Placental epithelial cell (primary cell): ENCODE measurements at places on chromosomes 12 and 14. TPM values are rescaled to one million over a fixed set of nuclear protein-coding genes. Genes with fewer than 3 reads are reported as not detected.

Gene NANOG
- total RNA-seq, result under 0.01 and 0.11 TPM in 2 replicates

Gene STAB2
- not detected in 2 replicates for total RNA-seq

Gene OR10P1
- not detected in 2 replicates for total RNA-seq

Gene PRKAB1
- total RNA-seq, result 17.8 and 25.9 TPM in 2 replicates

Gene TOMM20L
- total RNA-seq, result not detected in 2 replicates

Gene TAS2R20
- 2.7 and 4.1 TPM in 2 replicates for total RNA-seq

Gene PROX2
- total RNA-seq, result not detected in 2 replicates

Gene CCDC77
- total RNA-seq, result 4.3 and 4.8 TPM in 2 replicates

Gene STX2
- 21.2 and 24.0 TPM in 2 replicates for total RNA-seq

Gene SLC2A14
- total RNA-seq, result not detected in 2 replicates

Gene PYGL
- 197 and 298 TPM in 2 replicates for total RNA-seq

Gene GALNT16
- under 0.01 TPM in 2 replicates for total RNA-seq

Gene KRT6A
- total RNA-seq, result 2,135 and 6,405 TPM in 2 replicates

Gene KLRC1
- 0.39 TPM in 1 of 2 replicates, not detected in the other for total RNA-seq

Gene IFNG-AS1
- not detected in 2 replicates for total RNA-seq

Gene ABCC9
- under 0.01 and 0.11 TPM in 2 replicates for total RNA-seq

Gene SYCP3
- under 0.01 TPM in 1 of 2 replicates, not detected in the other for total RNA-seq

Gene PRICKLE1
- 3.5 and 12.6 TPM in 2 replicates for total RNA-seq

Gene NT5DC3
- 5.5 and 6.0 TPM in 2 replicates for total RNA-seq

Gene PTGDR
- total RNA-seq, result not detected in 2 replicates

Gene ASPG
- 0.22 and 0.79 TPM in 2 replicates for total RNA-seq

Gene SYNE3
- total RNA-seq, result 6.1 and 7.1 TPM in 2 replicates

Gene FRMD6
- total RNA-seq, result 75.8 and 494 TPM in 2 replicates

Gene EVL
- total RNA-seq, result 17.8 and 38.5 TPM in 2 replicates

Gene OTX2
- total RNA-seq, result not detected in 2 replicates

Gene LTBP2
- 47.9 and 157 TPM in 2 replicates for total RNA-seq
